ENCODE measurements at places on chromosomes 3 and 15.

DNA sequence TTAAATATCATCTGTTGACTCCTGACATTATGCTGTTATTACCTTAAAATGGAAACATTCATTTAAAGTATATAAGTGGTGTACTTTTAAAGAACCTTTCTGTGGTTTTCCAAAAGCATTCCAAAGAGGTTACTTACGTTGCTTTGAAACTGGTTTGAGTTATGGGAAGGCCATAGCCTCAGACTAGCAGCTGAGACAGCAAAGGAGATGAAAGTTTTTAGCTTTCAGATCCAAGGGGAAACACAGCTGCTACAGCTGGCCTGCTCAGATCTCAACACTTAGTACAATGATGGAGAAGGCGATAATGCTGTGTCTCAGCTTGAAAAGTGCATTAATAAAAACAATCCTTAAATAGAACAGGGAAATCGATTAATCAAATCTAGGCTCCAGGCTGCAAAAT lies 921.1 kb downstream of the ROBO1 start:
- DNase-seq = no peak

DNA sequence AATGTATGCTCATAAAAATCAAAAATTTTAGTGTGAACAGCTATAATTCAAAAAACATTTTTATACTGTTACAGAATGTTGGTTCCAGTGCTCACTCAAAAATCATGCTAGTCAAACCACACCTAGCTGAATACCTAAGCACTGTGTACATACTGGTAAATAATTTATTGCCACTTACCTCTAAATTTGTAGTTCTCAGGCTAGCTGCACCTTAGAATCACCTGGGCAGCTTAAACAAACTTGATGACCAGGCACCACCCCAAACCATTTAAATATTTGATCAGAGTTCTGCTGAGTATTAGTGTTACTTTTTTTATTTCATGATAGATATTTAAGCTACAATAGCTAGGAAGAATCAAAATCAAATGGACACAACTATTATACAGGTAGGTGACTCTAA lies 32.3 kb upstream of the TMCO5A start:
- DNase-seq = no peak

- no peak for DNase-seq
Observed at GRCh38 chr15:26635614-26636013, 137.3 kb downstream of the GABRB3 start.

- no peak for DNase-seq
Observed at GRCh38 chr15:62360332-62361097, 195.4 kb upstream of the C2CD4B start.

All from MCF 10A (cell line).